ENCODE measurements at places on chromosomes 7 and 10. TPM values are rescaled to one million over a fixed set of nuclear protein-coding genes. Genes with fewer than 3 reads are reported as not detected.

Gene FGL2
- total RNA-seq, result 10.6 TPM

Gene SLC16A12
- total RNA-seq, result 2.0 TPM

Gene C10orf53
- total RNA-seq, result not detected

Gene MOGAT3
- total RNA-seq, result not detected

Gene SPRN
- total RNA-seq, result not detected

Gene PRXL2A
- 101 TPM for total RNA-seq

Gene GPR15LG
- not detected for total RNA-seq

DNA sequence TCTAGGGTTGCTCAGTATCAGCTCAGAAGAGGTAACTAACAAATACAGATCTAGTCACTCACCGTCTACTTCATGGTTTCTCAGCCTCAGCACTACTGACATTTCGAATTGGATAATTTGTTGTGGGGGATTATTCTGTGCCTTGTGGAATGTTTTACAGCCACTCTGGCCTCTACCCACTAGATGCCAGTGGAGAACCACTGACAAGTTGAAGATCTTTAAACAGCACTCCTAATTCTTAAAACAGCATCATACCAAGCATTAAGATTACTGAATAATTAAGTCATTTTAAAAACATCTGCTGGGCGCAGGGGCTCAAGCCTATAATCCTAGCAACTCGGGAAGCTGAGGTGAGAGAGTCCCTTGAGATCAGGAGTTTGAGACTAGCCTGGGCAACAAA, 82.6 kb downstream of the UPF2 start:
- no peak for DNase-seq

DNA sequence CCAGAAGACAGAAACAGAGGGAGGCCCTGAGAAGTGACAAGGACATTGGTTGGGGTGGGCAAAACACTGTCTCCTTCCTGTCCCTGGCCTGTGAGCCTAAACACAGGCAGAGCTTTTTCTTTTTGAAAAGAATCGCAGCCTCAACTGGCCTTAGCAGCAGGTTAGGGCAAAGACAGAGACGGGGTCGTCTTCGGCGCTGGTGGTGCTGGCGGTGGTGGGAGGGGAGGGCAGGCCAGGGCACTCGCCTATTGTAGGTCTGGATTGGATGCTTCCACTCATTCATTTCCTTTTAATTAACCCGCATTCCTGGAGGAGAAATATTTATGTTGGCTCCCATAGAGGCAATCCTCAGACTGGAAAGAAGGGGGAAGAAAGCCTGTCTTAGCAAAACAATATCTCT, 22.6 kb downstream of the WNT8B start:
- DNase-seq, result no peak

DNA sequence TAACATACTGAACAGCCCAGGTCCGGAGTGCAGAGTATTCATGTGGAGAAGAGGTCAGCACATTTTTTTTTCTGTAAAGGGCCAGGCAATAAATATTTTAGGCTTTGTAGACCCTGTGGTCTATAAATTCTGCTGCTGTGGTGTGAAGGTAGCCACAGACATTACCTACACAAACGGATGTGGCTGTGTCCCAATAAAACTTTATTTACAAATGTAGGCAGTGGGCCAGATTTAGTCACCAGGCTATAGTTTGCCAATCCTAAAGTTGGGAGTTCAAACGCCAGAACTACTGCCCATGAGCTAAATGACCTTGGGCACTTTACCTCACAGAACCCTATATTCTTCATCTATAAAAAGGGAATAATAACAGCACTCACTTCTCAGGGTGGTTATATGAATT, 13.4 kb downstream of the FAM53B start:
- no peak for DNase-seq

DNA sequence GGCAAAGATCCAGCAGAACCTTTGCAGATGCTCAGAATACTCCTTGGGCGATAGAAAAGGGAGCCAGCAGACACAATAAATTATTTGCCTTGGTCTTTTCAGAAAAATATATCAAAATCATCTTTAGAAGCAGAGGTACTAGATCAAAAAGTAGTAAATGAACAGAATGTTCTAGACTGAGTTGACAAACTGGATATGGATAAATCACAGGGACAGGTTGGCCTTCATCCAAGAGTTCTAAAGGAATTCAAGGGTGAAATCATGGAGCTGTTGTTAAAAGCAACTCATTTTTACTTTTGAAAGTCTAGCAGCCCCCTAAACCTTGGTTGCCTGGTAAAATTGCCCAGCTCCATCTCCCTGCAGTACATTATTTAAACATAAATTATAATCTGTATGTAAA, 99.1 kb downstream of the PLCE1 start:
- DNase-seq, result no peak

- no peak for DNase-seq
These were observed 2.1 kb downstream of the MACC1 start for GRCh38 chr7:20214921-20215669.

DNA sequence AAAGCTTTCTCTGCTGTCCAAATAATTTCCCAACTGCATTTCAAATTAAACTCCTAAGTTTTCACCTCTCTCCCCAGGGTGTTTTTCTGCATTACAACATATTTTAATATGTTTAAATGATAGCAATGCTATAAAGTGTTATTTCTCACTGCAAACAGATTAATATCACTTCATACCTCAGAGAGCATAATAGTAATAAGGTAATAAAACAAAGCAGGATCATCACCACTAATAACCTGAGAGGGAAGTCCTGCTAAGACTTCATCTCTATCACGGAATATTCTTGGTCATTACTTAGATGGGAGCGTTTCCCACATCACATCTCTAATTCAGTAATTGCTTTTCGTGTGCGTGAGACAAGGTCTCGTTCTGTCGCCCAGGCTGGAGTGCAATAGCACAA, 168.8 kb downstream of the PARD3 start:
- DNase-seq, result no peak

Data from left ventricle myocardium inferior (tissue), 1 donor.